Activated naive CD8-positive, alpha-beta T cell treated with anti-CD3 and anti-CD28 coated beads, Interleukin-2, amount 50 U/mL, for 24 hours (primary cell): ENCODE measurements at places on chromosomes 7 and 10.
A peak's percentile ranks its signal among the peaks of the same experiment; 100 is the strongest.

DNA sequence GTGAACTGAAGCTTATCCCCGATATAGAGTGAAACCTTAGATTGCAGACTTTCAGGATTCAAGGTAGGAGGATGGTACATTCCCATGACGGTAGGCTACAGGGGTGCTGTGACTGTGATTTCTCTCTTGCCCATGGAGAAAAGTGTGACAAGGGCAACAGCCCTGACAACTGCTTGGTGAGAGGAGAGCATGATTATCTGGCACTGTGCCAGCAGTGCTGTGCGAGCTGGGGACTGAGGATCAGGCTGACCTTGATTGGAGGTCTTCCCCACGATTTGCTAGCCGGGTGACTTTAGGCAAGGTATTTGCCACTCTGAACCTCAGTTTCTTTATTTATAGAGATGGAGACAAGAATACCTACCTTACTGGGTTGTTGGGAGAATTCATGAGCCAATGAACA lies 229.5 kb downstream of the PTEN start:
- DNase-seq = no peak

DNA sequence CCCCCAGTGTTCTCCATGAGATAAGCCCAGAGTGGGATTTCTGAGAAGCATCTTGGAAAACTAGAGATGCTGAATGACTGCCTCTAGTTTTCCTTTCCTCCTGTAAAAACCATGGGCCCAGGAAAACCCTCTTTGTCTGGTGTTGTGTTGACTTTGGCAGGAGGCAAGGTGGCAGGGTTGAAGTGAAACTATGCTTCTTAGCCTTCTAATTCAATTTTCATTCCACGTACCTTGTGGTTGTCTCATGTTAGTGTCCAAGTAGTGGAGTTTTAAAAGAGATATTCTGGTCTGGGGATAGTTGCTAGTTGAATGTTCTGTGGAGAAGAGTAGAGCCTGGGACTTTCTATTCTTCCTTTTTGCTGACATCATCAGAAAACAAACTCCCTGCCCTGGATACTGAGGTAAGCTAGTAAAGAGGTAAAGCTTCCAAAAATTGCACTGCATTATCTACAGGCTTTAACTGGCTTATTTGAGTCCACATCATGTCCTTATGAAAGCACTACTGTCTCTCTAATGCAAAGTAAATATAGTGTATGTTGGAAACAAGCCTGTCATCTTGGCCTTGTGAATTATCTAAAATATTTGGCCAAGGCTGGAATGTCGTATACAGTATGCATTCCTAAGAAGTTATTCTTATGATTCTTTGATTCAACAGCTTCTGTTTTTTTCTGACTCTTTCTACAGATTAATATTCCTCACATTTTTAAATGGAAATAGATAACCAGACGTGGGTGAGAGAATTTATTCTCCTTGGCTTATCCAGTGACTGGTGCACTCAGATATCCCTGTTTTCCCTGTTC lies at the start of gene OR2F2:
OR2F2 (plus strand) TSS at position 708 of the 800 bp plus-strand sequence; CDS start at position 708, 0 bp downstream.
- DNase-seq = no peak

GRCh38 chr7:157300369-157300825 lies 36.4 kb upstream of the DNAJB6 start:
- no peak for DNase-seq

- peak; percentile 18 for DNase-seq
Observed at GRCh38 chr10:79346388-79347225, 662 bp upstream of the PPIF start.

DNA sequence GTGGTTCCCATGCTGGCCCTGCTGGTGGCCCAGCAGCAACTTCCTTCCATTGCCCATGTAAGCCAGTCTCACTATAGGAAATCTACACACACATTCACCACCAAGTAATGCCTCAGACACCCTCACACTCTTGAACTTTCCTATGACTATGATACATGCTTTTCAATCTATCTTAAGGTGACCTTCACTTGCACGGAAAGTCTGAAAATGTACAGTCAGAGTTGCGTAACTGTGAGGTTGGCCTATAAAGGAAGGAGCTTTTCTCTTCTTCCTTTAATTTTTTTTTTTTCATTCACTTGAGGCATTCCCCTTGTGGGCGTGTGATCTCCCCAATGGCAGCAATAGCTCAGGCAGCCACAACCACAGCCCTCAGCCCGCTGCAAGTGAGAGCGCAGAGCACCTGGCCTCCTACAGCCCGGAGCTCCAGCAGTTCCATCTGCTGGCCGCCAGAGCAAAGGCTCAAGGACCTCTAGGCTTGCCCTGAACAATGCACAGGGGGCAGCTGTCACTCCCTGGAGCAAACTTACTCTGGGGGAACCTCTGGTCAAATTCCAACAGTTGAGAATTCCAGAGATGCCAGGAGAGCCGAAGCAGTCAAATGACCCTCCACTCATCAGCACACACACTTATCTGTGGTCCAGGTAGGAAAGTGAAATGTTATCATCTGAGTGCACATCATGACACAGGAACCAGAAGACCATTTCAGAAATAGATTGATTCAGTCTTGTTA lies 123.1 kb upstream of the ADO start:
- DNase-seq = peak; percentile 83

DNA sequence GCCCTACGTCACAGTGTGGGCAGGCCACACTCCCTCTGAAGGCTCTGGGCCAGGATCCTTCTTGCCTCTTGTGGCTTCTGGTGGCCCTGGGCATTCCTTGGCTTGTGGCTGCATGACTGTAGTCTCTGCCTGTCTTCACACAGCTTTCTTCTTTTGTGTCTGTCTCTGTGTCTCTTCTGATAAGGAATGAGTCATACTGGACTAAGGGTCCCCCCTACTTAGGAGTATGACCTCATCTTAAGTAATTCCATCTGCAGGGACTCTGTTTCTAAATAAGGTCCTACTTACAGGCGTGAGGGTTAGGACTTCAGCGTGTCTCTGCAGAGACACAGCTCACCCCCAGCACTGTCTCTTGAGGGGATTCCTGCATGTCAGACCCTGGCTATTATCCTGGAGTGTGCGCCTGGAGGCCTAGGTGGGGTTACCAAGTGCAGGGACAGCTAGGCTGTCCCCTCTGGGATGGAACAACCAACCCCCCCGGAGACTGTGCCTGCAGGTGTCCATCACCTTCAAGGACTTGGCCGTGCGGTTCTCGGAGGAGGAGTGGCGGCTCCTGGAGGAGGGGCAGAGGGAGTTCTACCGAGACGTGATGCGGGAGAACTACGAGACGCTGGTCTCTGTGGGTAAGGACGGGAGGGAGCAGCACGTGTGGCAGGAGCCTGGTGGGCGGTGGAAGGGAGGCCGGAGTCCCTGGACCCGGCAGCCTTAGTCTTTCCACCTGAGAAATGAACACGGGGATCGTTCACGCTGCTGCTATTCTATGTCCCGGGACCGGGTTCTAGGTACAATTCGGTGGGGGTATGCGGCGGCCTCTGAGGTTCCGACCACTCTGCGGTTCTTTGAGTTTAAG lies 54.1 kb downstream of the ZNF467 start:
- no peak for DNase-seq

GRCh38 chr7:19565602-19566001 lies 143.2 kb downstream of the POLR1F start:
- no peak for DNase-seq

- no peak for DNase-seq
Observed at GRCh38 chr7:134823400-134823799, 44.0 kb downstream of the CALD1 start.

GRCh38 chr7:151674161-151674920 lies 154.6 kb upstream of the RHEB start:
- DNase-seq = no peak

DNA sequence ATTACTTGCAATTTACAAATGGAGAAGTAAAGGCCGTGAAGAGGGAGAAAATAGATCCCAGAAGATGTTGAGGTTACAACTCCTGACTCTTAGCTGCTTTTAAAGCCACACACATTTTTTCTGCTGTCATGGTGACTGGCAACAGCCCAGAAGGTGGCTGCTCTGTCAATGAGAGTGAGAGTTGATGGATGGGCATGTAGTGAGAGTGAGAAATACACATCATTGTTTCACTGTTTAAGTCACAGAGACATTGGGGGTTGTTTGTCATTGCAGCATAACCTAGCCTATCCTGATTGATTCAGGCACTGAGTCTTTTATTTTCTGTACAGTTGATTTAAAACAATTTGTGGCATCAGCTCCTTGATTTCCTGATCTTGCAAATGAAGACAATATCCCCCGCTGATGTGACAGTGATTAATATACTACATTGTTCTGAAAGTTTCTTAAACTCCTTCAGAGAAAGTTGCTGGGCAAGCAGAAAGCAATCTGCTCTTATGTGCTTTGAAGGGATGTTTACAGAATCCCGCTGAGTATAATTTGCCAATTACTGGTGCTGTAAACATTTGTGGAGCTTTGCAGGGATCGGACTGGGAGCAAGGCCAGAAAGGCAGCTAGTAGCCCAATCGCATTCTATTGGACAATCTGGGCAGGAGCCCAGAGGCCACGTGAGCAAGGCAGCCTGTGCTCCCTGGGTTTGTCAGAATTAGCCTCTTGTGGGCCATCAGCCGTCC lies 229.6 kb downstream of the PRPF18 start:
- no peak for DNase-seq

DNA sequence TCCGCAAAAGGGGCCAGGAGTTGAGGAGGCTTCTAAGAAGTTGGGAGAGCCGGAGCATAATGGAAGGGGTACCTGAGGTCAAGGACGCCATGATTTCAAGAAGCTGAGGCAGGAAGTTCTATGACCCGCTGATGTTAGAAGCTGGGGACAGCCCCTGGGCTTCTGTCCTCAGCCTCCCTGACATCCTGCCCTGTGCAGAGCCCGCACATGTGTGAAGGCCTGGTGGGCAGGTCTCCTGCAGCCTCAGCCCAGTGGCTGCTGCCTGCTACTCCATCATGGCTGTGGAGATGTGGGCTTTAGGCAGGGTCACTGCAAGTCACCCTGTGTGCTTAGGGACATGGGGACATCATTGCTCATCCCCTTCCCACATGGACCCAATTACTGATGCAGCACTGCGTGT lies 53.8 kb upstream of the PCBD1 start:
- no peak for DNase-seq

DNA sequence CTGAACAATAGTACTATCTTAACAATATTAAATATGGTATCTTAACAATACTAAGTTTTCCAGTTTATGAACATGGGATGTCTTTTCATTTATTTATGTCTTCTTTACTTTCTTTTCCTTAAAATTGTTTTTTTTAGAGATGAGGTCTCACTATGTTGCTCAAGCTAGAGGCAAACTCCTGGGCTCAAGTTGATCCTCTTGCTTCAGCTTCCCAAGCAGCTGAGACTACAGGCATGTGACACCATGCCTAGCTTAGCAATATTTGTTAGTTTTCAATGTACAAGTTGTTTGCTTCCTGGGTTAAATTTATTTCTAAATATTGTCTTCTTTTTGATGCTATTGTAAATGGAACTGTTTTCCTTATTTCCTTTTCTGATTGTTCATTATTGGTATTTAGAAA lies 16.9 kb downstream of the CDH23 start:
- DNase-seq = no peak

DNA sequence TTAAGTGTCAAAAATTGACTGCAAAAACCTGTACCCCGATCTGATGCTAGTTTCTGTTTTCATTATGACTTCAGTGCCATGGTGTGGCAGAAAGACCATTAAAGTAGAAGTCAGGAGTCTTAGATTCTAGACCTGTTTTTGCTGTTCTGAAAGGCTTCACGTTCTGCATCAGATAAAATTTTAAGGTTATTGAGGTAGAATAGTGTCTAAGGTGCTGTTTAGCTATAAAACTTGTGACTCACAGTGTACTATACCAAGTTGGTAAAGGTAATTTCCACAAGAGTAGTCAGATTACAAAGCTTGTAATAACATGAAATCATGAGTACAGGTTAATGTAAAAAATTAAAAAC lies 38.6 kb downstream of the ZNRF2 start:
- no peak for DNase-seq

- DNase-seq = no peak
Observed at GRCh38 chr10:69911613-69912528, 110.2 kb downstream of the COL13A1 start.

DNA sequence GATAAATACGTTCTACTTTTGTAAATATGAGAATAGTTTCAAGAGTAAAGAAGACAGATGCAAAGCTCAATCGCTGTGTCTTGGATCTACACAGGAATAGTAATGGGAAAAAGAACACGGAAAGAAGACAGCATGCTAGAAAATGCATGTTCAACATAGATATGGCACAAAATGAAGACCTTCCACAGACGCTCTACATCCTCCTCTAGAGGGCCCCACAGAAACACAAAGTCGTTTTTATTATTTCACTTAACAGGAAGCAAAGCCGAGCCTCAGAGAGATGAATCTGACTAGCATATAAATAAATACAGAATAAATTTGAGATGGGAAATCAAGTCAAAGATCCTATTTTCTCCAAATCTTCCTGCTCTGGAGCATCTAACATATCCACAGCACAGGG lies 292.6 kb downstream of the PARD3 start:
- DNase-seq = no peak

DNA sequence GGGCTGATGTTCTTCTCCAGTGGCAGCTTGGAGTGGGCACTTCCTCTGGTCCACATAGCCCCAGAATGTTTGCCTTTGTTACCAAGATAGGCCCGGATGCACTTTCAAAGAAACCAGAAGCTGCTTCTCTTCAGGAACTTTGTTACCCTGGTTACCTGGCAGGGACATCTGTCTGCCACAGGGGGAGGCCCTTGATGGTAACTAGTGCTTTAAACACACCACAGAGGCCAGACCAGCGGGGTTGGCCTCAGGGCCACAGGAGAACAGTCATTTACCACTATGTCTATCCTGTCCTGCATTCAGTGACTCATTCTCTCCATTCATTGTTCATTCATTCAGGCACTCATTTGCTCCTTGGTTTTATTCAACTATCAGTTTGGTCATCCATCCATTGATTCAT lies 11.9 kb upstream of the PLEKHA1 start:
- no peak for DNase-seq

DNA sequence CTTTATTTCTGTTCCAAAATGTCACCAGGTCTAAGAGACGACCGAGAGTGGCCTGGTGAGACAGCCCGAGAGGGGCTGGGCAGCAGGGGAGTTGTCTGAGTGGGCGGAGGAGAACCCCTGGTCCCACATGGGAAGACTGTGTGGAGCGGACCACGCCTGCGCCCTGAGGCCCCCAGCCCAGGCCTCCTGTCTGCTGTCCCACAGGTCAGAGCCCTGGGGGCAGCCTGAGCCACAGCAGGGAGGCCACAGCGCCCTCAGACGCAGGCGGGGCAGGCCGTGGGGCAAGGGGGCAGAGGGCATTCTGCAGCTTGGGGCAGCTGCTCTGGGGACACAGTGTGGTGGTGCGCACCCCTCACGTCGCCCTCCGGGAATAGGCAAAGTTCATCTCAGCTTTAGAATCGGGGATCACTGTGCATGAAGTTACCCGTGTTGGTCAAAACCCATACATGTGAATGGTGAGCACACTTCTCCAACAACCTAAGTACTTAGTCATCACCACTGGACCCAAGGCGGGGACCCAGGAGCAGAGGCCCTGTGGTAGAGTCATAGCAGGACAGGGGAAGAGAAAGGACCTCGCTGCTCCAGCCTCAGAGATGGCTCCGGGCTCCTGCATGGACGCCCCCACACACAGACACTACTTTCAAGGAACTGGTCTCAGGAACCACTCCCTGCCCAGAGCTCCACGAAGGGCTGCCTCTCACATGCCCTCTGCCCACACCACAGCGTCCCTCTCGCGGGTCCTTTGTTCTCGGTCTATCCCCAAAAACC lies 214.7 kb downstream of the ELFN1 start:
- no peak for DNase-seq

GRCh38 chr7:120334475-120334874 lies 61.5 kb downstream of the KCND2 start:
- no peak for DNase-seq
